NCI-H524 (cell line): ENCODE measurements at places on chromosomes 2 and 18.
A peak's percentile ranks its signal among the peaks of the same experiment; 100 is the strongest.

- DNase-seq: no peak
Observed at GRCh38 chr2:181300600-181301291, 156.4 kb upstream of the ITGA4 start.

DNA sequence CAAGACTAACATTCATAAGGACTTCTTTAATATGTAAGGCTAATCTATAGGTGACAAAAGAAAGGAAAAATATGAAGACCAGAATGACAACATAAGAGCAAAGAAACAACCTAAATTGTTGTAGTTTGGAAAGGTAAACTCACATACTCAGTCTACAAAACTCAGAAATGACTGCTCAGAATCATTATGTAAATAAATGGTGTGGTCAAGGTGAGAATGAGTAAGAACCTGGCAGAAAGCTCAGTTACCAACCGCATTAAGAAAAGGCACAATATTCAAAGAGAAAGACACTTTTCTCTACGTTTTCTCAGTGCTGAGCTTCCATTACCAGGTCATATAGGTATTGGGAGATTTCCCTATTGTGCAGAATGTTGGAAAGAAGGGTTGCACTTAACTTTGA lies 15.8 kb downstream of the ATF2 start:
- DNase-seq: no peak

- no peak for DNase-seq
Observed at GRCh38 chr18:62758591-62758990, 43.2 kb downstream of the PHLPP1 start.

- no peak for DNase-seq
Observed at GRCh38 chr18:13120983-13121441, 97.5 kb upstream of the LDLRAD4 start.

DNA sequence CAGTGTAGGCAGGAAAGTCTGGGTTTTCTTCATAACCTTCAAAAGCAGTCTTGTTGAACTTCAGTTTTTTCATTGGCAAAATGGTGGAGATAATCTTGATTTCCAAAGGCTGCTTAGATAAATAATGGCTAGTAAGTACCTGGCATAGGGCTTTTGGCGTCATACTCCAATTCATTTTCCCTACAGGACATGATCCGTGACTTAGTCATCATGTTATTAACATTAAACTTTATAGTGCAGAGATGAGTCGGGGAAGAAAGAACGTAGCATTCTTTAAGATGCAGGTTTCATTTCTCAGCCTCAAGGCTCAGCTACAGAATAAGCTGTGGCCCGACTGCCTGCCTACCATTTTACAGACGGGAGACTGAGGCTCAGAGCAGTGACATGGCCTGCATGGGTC lies 64.0 kb downstream of the RALBP1 start:
- DNase-seq: no peak

- DNase-seq: no peak
Observed at GRCh38 chr2:199631129-199631528, 173.4 kb upstream of the SATB2 start.

- DNase-seq: no peak
Observed at GRCh38 chr2:165876712-165877111, 76.9 kb downstream of the TTC21B start.

- no peak for DNase-seq
Observed at GRCh38 chr2:29010946-29011345, 29.8 kb downstream of the TOGARAM2 start.

DNA sequence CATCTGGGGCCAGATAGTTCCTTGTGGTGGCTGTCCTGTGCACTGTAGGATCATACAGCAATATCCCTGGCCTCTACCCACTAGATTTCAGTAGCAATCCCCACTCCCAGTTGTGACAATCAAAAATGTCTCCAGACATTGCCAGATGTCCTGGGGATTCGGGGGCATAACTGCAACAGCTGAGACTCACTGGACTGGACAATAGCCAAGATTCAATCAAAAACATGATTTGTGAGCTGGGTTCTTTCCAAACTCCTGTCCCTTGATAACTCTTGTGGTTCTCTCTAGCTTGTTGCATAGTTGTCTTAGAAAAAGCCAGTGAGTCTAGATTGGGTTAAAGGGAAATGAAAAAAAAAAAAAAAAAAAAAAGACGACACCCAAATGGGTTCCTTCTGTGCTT lies 293.4 kb downstream of the CELF4 start:
- peak; percentile 92 for DNase-seq

DNA sequence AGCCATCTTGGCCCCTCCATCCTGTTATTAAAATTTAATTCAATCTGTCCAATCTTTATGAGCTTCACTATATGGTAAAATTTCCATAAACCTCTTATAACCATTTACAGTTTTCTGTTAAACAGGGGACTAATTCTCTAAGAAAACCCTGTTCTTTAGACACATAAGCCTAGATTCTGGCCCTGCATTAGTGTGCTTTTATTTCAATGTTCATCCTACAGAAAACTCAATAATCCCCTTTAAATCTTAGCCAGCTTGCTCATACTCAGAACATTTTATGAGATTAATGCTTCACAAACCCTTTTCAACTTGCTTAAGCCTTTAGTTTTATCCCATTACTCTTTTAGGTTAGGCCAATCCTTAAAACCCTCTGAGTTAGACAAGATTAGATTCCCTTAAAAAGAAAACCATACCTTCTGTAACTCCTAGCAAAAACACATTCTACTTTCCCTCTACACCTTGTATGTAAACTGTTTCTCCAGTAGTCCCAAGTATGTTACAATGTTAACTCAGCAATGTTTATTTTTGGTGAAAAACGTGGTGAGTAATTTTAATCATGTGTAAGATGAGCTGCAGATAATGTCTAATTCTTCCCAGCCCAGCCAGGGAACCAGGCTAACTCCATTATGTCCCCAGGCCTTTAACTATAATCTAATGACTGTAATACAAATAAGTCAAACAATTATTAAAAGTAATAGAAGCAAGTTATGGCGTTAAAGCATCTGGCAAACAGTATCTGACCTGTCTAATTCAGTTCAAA lies 1953.4 kb upstream of the LRRTM1 start:
- peak; percentile 3 for DNase-seq

GRCh38 chr2:120566331-120567035 lies 169.2 kb upstream of the GLI2 start:
- no peak for DNase-seq

- DNase-seq: no peak
Observed at GRCh38 chr2:236545814-236546480, 23.7 kb upstream of the ACKR3 start.

GRCh38 chr18:77250926-77251729 lies 1.5 kb downstream of the GALR1 start:
- no peak for DNase-seq

- DNase-seq: no peak
Observed at GRCh38 chr2:75798569-75798968, 87.9 kb upstream of the GCFC2 start.

- DNase-seq: peak; percentile 4
Observed at GRCh38 chr2:173327421-173327820, 27.3 kb upstream of the CDCA7 start.

GRCh38 chr2:178066890-178067669 lies 5.5 kb downstream of the PDE11A start:
- DNase-seq: peak; percentile 33

DNA sequence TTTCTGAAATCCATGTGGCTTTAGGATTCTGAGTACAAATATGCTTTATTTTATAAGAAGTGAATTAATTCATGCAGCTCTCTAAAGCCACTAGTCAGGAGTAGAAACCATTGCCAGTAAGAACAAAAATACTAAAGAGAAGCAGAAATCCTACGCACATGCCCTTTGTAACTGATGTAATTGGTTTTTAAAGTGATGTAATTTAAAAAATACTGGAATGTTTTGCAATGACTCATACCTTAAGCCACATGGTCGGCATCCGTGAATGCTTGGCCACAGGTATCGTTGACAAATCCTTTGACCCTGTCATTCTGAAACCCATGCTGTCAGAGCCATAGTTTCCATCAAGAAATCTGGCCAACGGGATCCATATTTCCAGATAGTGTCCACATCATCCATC lies 213.3 kb downstream of the ACKR3 start:
- no peak for DNase-seq

GRCh38 chr2:85772841-85773491 lies 19.2 kb downstream of the ATOH8 start:
- no peak for DNase-seq

GRCh38 chr2:14492920-14493503 lies 139.5 kb upstream of the LRATD1 start:
- no peak for DNase-seq

GRCh38 chr2:88099798-88100488 lies 27.9 kb downstream of the FABP1 start:
- DNase-seq: peak; percentile 47

- DNase-seq: no peak
Observed at GRCh38 chr2:140695155-140695554, 1435.7 kb downstream of the LRP1B start.

GRCh38 chr2:69013840-69014821 lies 1.2 kb downstream of the ANTXR1 start:
- DNase-seq: peak; percentile 43

DNA sequence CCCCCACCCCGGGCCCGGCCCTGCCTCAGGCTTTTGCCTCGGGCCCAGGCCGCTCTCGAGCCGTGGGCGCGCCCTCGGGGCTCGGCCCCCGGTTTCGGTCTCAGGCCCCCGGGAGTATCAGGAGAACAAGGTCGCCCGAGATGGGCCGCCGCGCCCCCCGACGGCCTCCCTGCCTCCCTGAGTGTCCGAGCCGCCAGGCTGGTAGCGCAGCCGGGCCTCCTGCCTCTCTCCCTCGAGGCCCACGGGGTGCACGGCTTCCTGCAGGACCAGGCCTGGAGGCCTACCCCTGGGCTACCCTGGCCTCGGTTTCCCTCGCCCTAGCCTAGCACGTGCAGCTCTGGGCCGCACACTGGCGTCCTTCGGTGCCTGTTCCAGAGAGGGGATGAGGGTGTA lies 8.4 kb downstream of the GBX2 start:
- no peak for DNase-seq
